ENCODE measurements at places on chromosomes 16 and 17.

DNA sequence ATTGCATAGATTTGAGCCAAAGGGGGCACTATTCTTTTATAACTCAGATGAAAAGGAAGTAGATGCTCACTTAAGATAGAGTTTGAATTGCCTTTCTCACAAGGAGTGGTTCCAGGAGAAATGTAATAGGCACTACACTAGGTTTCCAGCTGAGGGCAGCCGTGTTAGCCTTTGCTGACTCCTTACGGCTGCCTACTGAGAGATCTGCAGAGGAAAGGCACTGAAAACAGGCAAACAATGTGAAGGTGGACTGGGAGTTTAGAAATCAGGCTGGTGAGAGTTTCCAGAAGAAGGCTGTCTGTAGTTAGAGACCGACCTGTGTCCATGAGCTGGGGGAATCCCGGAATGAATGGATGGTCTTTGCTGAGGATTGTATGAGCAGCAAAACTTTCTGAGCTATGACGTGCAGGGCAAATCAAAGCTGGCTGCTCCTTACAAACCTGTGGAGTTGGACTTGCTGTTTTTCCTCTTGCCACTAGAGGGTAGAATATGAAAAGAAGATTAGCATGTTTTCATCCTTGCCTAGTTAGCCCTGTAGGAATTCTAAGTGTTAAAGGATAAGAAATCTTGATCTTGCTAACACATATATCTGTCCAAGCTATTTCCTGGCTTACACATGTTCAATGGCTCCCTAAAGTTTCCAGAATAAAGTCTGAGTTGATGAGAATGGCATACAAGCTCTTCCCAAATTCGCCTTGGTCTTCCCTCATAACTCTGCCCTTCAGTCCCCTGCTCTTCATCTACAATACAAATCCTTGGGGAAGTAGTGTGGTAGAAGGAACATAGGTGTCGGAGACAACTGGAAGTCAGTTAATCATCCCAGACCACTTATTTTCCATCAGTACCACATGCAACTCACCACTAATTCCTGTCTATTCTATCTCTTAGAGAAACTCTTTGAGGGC is 20.1 kb upstream of the TAOK1 start:
- DNase-seq = peak; percentile 87

GRCh38 chr17:6660805-6661463 is 9.4 kb downstream of the C17orf100 start:
- peak; percentile 27 for DNase-seq

DNA sequence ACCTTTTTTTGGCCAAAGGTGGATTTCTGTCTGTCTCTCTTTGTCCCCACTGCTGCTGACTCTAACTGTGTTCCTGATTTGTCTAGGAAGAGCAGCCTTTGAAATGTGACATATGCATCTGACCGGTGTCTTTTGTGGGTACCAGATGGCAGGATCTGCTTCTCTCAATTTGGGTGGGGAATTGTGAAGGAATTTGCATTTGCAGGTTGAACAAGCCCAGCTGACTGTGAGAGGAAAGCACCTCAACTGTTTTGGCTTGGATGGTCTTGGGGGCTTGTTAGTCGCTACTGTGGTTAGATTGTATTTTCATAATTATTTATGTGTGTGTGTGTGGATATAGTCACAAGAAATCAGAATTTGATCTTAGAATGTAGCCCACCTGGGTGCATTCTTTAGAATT is 37.7 kb upstream of the LCMT1 start:
- DNase-seq = no peak

GRCh38 chr16:177394-177822 is 928 bp downstream of the HBA1 start:
- DNase-seq = peak; percentile 77

DNA sequence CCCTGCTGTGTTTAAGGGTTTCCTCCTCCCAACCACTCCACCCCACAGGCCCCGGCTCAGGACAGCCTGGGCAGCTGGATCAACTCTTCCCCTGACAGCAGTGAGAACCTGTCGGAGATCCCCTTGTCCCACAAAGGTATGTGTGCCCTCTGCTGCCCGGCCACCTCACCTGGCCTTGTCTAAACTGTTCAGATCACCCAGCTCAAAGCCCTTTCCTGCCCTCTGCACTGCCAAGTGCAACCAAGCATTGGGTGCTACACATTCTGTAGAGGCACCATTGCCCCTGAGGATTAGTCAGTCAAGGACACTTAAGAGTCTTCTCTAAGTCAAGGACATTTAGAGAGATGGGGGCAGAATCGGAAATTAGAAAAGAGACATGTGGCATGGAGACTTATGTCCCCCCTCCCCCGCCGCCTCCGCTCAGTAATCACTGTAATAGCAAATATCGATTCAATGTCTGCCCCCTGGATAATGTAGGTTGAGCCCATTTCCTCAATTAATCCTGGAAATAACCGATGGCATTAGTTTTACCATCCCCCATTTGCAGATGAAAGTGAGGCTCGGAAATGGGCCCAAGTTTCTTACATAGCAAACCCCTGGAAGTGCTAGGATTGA is 8.1 kb downstream of the BTBD17 start:
- DNase-seq = no peak

DNA sequence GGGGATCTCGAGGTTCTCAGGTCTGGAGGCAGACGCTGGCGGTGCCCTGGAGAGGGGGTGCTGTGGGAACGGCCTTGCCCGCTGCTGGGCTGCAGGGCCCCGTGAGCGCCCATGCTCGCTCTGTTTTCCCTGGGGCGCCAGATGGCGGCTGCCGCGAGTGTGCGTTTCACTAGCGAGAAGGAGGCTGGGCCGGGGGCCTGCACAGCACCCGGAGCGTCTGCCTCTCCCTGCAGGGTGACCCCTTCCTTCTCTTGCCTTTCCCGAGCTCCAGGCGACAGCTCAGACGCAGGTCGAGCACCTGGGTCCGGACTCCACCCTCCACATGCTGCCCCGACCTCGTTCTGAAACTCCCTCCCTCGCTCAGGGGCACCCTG is 2.7 kb downstream of the TELO2 start:
- no peak for DNase-seq

- DNase-seq = no peak
These were observed 22.9 kb downstream of the ADORA2B start for GRCh38 chr17:15967706-15968399.

DNA sequence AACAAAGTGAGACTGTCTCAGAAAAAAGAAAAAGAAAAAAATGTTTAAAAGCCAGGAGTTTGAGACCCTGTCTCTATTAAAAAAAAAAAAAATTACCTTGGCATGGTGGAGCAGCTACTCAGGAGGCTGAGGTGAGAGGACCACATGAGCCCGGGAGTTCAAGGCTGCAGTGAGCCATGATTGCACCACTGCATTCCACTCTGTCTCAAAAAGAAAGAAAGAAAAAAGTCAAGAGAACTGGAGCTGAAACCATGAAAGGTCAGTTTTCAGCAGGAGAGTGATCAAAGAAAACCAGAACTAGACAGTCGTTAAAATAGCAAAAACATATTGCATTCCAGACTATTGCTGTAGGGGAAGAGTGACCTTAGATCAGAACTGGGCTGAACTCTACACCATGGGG is 8.8 kb downstream of the QPRT start:
- DNase-seq = no peak

GRCh38 chr16:26697807-26698206 is 368.9 kb upstream of the C16orf82 start:
- no peak for DNase-seq

GRCh38 chr17:80029258-80029974 is 6.3 kb downstream of the TBC1D16 start:
- DNase-seq = peak; percentile 97

GRCh38 chr17:17732892-17733670 is 51.8 kb downstream of the RAI1 start:
- DNase-seq = no peak

- peak; percentile 89 for DNase-seq
These were observed 55.4 kb downstream of the TNRC6C start for GRCh38 chr17:78013683-78014467.

GRCh38 chr16:52705122-52705521 is 158.2 kb upstream of the TOX3 start:
- DNase-seq = peak; percentile 51

GRCh38 chr17:75809631-75810111 is 25.1 kb downstream of the UNK start:
- no peak for DNase-seq

GRCh38 chr16:5769513-5769912 is 671.9 kb upstream of the EEF2KMT start:
- DNase-seq = no peak

- peak; percentile 61 for DNase-seq
These were observed 15.9 kb downstream of the GRB7 start for GRCh38 chr17:39753514-39754160.

GRCh38 chr17:12110906-12111305 is 90.2 kb downstream of the MAP2K4 start:
- no peak for DNase-seq

DNA sequence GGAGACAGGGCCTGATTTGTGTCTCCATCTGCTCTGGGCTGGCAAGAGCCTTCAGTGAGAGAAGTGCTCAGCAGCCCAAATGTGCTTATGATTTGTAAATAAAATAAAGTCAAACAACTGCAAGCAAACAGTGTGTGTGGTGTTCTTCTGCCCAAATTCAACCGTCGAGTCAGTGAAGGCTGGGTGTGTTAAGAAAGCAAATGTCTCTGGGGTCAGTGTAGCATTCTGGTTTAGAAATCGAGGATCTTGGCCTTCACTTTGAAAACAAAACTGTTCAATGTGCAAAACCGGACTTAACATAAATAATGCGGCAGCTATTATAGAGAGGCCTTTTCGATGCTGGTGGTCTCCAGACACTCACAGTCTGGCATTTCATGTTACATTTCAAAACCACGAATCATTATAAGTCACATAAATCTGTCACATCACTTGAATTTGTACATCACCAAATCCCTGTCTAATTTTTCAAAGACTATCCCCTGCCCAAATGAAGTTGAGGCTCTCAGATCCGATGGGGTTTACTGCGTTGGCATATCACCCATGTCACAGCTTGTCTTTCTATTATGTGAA is 158.6 kb upstream of the MYOCD start:
- no peak for DNase-seq

GRCh38 chr16:53600126-53600525 is 97.1 kb upstream of the AKTIP start:
- DNase-seq = peak; percentile 81

GRCh38 chr16:62224646-62225209 is 188.5 kb upstream of the CDH8 start:
- peak; percentile 7 for DNase-seq

DNA sequence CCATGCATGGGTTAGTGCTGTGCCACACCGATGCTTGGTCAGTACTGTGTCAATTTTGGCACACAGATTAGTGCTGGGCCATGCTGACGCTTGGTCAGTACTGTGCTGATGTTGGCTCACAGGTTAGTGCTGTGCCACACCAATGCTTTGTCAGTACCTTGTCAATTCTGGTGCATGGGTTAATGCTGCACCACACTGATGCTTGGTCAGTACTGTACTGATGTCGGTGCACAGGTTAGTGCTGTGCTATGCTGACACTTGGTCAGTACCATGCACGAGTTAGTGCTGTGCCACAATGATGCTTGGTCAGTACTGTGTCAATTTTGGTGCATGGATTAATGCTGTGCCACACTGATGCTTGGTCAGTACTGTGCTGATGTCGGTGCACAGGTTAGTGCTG is 103.0 kb downstream of the NPIPB11 start:
- no peak for DNase-seq

DNA sequence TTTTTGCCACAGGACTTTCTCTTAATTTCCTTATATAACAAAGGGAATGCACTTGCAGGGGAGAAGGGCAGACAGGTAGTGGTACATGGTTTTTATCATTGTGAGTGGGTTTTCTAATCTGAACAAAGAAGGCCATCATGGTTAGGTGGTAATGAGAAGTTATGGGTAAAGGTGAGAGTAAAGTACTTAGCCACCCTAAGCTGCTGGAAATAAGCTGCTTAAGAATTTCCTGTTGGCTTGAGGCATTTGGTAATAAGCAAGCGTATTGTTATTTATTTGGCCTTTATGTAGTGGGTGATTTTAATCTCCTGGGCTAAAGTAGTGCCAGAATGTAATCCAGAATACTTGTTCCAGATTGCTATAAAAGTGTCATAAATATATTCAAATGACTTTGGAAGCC is 27.1 kb downstream of the TAC4 start:
- DNase-seq = no peak

- no peak for DNase-seq
These were observed 19.7 kb downstream of the LRRC36 start for GRCh38 chr16:67346341-67346740.

- DNase-seq = no peak
These were observed 3.0 kb downstream of the KRT31 start for GRCh38 chr17:41394254-41394996.

- no peak for DNase-seq
These were observed 73.0 kb downstream of the KLHDC4 start for GRCh38 chr16:87692756-87693155.

DNA sequence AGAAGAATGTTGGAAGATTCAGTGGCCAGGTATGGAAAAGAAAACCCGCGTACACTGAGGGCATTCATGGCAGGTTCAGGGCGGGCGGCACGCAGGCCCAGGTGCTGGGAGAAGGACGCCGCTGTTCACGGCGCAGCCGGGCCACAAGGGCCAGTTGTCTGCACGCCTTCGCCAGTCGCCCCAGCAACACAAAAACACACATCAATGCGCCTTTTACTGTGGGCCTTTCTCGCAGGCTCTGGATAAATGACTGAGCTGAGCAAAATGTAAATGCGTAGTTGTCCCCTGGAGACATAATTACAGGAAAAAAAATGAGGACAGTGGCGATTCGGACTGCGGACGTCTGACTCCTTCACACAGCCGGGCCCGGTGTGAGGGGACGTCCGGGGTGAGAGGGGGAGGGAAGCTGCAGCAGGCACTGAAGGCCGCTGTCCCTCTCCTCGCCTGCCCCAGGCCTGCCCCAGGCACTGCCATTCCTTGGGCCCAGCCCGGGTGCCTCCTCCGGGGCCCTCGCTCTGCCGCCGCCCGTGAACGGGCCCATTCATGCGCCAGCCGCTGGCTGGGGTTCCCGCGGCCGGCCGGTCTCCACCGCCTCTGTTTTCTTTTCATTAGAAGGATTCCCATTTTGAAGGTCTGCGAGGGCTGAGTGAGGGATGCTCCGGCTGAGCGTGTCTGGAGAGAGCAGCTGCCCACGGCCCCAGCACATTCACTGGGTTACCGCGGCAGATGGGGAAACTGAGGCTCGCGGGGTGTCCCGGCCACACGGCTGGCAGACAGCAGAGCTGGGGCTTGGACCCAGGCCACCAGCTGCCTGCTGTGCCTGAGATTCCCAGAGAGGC is 6.5 kb upstream of the ZNF469 start:
- peak; percentile 87 for DNase-seq

GRCh38 chr16:81821436-81822128 is 42.5 kb downstream of the PLCG2 start:
- DNase-seq = no peak

GRCh38 chr17:49952209-49952911 is 16.6 kb upstream of the DLX4 start:
- peak; percentile 63 for DNase-seq

DNA sequence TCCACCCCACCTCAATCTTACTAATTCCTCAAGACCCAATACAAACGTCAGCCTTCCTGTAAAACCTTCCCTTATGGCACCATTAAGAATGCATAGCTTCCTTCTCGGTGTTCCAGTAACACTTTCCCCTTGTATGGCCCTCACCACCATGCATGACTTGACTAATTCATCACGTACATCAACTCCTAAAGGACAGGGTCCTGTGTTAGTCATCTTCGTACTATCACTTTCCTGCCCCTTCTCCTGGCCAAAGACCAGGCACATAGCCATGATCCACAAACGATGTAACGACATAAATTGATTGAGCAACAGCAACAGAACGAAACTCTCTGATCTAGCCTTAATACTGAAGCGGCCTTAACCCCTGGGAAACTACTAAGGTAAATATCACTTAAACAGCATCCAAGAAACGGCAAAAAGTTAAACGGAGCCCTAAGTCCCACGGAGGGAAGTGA is 612 bp downstream of the PSMD12 start:
- DNase-seq = peak; percentile 51

- no peak for DNase-seq
These were observed 392.4 kb upstream of the TNRC6C start for GRCh38 chr17:77566151-77566550.

- no peak for DNase-seq
These were observed 104.7 kb downstream of the MRM1 start for GRCh38 chr17:36705874-36706731.
